Nucleus accumbens (tissue), 56 donors: ENCODE measurements at places on chromosomes 6 and 20.

- no peak for DNase-seq
These were observed 16.6 kb downstream of the HLA-DPB1 start for GRCh38 chr6:33092385-33092784.

DNA sequence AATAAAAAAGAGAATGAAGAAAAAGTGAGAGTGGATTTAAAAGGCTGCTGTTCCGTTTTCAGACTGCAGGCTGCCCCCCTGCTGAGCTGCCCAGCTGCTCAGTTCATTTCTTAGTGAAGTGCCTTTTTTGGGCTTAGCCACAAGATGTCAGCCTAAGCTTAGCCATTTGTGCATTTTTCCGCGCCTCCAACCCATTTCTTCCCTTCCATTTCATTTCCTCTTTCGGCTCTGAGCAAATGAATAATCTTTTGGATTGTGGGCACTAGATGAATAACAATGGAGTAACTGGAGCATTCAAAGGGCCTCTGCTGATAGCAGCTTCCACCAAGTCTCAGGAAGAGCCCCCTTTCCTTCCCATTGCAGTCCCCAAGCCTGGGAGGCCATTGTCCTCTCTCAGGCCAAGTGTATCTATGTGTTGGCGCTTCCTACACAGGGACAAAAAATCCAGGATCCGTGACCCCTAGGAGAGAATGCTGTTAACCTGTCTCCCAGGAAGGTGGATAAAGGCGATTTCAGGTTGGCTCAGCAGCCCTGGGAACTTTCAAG is 83.5 kb upstream of the SPTLC3 start:
- DNase-seq = peak; percentile 34

- no peak for DNase-seq
These were observed 122.2 kb downstream of the JPH2 start for GRCh38 chr20:44064501-44065400.

- no peak for DNase-seq
These were observed 3.0 kb downstream of the PPT2 start for GRCh38 chr6:32156891-32157290.

DNA sequence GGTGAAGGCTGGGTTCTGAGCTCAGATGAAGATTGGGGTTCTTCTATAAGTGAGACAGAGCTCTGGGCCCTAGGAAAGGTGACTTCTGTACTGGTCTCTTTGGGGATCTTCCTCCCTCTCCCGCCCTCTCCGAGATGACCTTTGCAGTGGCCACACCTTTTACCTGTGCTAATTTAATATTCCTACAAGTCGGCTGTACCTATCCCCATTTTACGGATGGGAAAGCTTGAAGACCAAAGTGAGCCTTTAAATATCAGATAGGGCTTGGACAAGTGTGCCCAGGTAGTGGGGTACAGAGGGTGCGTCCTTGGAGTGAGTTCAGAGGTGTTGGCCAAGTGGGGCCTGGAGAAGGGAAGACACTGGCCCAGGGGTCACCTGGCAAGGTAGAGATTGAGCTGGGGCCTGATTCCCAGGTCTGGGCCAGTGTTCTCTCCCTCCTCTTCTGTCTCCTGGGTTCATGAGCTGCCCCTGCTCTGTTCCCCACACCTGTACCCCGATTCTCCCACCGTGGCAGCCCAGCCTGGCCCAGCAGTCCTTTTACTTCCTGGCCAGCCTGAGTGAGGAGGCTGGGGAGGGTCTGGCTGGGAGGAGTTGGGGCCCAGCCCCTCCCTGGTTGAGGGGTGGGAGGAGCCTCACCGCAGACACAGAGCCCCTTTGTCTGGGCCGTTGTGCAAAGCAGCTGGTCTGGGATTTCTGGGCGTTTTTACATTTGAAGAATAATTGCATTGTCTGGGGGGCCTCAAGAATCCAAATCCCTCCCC is 152.1 kb upstream of the RNF24 start:
- DNase-seq = peak; percentile 54

GRCh38 chr6:160349020-160349441 is 853 bp downstream of the SLC22A3 start:
- DNase-seq = no peak

- no peak for DNase-seq
These were observed 35.8 kb downstream of the TBX18 start for GRCh38 chr6:84728602-84729001.

- no peak for DNase-seq
These were observed 125.5 kb downstream of the EPHA7 start for GRCh38 chr6:93293872-93294271.

DNA sequence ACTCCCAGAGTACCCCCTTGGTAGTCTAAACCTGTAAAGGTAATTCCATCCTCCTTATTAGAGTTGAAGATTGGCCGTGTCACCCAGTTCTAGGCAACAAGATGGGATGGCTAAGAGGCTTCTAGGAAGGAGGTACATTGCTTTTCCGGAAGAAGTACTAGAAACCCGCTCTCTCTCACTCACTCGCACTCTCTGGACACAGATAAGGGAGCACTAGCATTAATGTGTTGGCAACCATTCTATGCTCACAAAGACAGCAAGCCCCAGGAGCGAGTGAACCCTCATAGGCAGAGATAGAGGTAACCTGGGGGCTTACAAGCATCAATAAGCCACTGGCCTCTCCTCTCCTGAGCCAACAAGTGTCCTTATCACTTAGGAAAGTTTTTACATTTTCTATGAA is 503.2 kb upstream of the JARID2 start:
- DNase-seq = no peak

DNA sequence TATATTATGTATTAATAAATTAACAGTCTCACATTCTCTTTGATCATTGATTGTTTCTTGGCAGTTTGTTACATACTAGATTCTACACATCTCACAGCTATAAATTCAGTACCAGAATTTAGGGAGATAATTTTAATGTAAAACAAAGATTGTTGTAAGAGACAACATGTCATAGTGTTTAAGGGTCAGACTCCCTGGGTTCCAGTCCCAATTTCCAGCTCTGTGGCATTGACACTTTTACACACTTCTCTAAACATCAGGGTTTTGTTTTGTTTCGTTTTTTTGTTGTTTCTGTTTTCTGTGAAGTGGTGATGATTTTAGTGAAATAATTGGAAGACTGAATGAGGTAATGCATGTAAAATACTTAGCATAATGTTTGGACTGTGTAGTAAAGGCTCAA is 19.9 kb downstream of the ADGRB3 start:
- no peak for DNase-seq

DNA sequence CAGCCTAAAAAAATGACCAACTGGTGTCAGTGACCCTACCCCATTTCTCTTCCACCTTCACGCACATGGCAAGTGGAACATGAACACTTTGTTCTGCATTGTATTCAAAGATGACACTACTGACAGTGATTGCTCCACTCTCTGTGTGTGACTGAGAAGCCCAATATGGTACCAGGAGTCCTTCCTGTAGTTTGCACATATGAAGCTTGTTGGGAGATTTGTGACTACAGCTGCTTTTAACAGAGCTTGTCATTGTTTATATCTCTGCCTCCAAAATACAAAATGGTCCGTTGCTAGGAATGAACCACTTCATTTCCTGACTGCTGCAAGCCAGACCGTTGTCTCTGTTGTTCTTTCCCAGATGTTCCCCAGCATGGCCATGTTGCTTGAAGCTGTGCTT is 140.3 kb upstream of the TCF21 start:
- DNase-seq = no peak

DNA sequence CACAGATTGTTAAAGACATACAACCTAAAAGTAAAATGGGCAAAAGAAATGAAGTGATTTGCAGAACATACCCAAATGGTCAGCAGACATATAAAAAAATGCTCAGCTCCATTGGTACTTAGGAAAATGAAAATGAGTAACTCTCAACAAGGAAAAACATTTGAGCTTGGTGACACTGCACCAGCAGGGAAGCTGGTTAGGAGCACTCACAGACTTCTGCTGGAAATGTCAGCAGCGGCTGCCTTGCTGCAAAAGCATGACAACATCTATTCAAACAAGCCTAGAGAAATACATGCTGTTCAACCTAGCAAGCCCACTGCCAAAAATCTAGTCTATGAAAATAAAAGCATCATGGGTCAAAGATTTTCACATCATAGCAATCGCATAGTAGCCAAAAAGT is 99.0 kb upstream of the FOXQ1 start:
- DNase-seq = no peak

GRCh38 chr20:10565191-10565921 is 108.4 kb downstream of the JAG1 start:
- no peak for DNase-seq

DNA sequence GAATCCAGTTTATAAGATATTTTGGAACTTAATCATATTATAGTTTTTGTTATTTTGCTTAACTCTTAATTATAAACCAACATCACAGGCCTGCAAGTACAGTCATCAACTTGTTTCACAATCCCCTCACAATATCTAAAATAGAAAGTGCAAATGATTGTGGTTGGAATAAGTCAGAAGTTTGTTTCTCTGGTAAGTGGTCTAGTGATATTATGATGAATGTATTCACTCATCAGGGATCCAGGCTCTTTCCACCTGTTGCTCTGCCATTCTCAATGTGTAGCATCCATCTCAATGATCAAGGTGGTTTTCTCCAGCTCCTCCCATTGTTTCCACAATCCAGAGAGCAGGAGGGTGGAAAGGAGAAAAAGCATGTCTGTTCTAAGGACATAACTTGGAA is 54.2 kb downstream of the OPN5 start:
- no peak for DNase-seq

GRCh38 chr20:62651285-62652021 is 9.2 kb downstream of the SLCO4A1 start:
- DNase-seq = no peak

- DNase-seq = no peak
These were observed 201.3 kb downstream of the ESR1 start for GRCh38 chr6:152008779-152009178.

GRCh38 chr6:170372380-170373325 is 66.1 kb downstream of the FAM120B start:
- DNase-seq = no peak

DNA sequence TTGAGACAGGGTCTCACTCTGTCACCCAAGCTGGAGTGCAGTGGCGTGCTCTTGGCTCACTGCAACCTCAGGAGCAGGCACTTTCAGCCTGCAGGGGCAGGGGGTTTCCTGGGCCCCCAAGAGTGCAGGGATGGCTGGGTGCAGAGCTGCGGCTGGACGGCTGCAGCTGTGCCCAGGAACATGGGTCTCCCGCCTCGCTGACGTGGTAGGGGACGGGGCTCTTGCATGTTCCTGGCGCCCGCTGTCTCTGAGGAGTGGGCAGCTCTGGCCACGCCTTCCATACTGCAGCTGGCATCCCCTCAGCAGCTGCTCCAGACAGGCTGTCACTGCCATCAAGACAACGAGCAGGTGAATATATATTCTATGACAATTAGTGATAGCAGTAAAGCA is 2.2 kb upstream of the DEK start:
- no peak for DNase-seq

GRCh38 chr6:44238687-44239350 is 8.1 kb upstream of the HSP90AB1 start:
- no peak for DNase-seq

DNA sequence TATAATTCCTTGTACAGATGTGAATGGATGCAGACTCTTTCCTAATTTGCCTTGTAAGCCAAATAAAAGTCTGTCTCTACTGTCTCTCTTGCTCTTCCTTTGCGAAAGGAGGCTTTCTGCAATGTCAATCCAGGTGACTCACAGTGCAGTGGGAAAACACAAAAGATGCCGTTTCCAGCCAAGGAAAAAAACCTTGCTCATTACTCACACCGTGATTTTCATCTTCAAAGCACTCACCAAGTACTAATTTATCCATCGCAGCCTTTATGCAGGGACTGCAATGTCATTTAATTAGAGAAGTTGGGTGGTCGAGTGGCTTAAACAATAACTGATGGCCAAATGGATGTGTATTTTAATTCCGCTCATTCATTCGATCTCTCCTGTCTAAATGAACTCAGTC is 23.8 kb downstream of the SAYSD1 start:
- DNase-seq = no peak

DNA sequence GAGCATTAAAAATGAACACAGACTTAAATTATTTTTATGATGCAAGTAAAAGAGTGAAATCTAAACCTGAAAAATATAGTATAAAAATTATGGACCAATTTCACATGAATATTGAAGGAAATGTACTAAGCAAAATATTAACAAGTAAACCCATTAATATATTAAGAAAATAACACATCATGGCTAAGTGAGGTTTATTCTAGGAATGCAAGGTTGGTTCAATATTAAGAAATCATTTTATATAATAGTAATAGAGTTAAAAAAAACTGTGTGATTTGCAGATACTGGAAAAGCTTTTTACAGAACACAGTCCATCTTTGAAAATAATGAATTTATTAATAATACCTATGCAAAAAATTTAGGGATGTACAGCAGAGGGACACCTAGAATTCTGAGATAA is 20.9 kb downstream of the ZSCAN12 start:
- DNase-seq = no peak

GRCh38 chr6:118725944-118726343 is 74.6 kb upstream of the CEP85L start:
- no peak for DNase-seq

DNA sequence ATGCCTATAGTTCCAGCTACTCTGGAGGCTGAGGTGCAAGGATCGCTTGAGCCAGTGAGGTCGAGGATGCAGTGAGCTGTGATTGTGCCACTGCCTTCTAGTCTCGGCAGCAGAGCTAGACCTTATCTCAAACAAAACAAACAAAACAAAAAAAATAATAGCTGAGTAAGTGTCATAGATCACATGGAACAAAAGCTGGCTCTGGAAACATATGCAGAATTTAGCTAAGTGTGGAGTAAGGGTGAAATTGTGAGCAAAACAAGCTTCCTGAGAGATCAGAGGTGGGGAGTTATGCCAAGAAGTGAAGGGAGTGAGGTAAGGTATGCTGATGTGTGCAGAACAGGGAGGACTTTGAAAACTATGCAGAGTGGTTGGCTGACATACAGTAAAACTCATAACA is 18.7 kb downstream of the SGK1 start:
- DNase-seq = no peak

DNA sequence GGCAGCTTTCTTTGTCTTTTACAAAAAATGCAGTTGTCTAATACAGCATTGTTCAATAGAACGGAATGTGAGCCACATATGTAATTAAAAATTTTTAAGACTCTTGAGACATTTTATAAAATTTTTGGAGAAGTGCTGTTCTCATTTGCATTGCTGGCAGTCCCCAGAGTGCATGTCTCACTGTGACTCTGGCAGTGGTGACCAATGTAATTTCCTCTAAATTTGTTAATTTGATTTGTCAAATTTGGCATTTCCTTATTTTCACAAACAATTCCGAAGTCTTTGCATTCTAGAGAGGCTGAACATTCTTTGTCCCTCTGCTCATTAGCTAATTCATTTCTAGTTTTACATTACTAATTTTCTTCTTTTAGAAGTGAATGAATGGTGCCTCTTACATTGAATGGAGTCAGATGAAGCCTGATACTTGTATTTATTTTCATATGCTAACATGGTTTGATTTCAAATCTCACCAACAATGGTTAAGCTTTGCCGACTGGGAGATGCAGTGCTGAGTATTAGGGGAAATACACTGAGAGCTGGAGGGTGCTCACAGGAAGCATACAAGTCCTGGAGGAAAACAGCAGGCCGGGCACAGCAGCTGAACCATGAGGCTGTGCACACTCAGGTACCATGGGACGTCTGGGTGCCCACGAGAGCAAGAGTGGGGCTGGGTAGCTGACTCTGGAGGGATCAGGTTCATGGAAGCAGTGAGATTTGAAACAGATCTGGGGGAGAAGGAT is 68.5 kb upstream of the ARMC2 start:
- DNase-seq = no peak
